Heart right ventricle (tissue), 16 donors: ENCODE measurements at places on chromosomes 11 and 22. TPM values are rescaled to one million over a fixed set of nuclear protein-coding genes. Genes with fewer than 3 reads are reported as not detected.
A peak's percentile ranks its signal among the peaks of the same experiment; 100 is the strongest.

GRCh38 chr11:31641477-31642062 lies 132.0 kb downstream of the ELP4 start:
- H3K27me3 ChIP-seq: no peaks in the 10 kb centered on the region
- H3K4me3 ChIP-seq: no peak overlapping the region
- peak; percentile 4 for DNase-seq
- no peaks in the 10 kb centered on the region for H3K4me1 ChIP-seq

- H3K27me3 ChIP-seq: no peaks in the 10 kb centered on the region
- H3K27ac ChIP-seq: peak overlapping the region; percentile 67
- H3K36me3 ChIP-seq: no peaks in the 10 kb centered on the region
- no peak overlapping the region for H3K4me3 ChIP-seq
- DNase-seq: no peak
Measured at GRCh38 chr22:33908171-33909074, 11.9 kb downstream of the LARGE1 start.

DNA sequence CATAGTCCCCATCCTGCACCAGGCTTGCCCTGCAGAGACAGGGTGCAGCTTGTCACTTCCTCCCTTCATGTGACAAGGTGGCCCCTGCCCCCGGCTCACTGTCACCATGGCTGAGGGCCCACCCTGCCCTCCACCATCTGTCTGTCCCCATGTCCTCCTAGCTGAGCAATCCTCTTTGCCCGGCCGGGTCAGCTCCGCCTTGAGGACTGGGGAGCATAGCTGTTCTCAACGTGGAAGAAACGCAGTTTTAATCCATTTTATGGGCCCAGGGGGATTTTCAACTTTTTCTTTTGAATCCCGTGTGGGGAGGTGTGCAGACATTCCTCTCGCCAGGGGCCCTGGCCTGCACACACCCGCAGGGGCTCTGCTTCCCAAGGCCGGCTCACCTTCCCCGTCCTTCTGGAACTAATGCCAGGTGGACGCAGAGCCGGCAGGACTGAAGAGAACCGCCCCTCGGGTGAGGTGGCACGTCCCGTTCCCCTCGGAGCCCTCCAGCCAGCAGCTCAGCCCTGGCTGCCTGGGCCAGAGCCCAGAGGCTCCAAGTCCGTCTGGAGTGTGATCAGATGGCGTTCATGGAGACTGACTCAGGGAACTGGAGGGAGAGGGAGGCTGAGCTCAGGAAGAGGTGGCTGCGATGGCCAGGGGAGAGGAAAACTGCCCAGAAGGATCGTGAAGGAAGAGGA lies 1108.7 kb downstream of the BRD1 start:
- no peaks in the 10 kb centered on the region for H3K27me3 ChIP-seq
- no peak overlapping the region for H3K27ac ChIP-seq
- no peak for DNase-seq
- no peaks in the 10 kb centered on the region for H3K4me1 ChIP-seq
- no peaks in the 10 kb centered on the region for H3K36me3 ChIP-seq
- no peak overlapping the region for H3K4me3 ChIP-seq

DNA sequence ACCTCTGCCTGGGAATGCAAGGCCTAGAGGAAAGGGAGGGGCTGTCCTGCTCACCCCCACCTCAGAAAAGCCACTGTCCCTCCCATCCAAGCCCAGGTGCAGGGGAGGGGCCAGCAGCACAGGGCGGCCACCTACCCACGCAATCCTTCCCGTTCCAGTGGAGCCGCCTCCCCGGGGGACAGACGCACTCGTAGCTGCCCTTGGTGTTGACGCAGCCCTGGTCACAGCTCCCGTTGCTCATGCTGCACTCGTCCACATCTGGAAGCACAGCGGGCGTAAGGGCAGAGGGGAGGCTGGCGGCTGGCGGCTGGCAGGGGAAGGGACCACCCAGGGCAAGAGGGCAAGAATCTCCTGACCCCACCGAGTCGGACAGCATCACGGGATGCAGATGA lies 40.3 kb upstream of the TTLL12 start:
- no peak overlapping the region for H3K4me3 ChIP-seq
- no peaks in the 10 kb centered on the region for H3K36me3 ChIP-seq
- H3K4me1 ChIP-seq: peaks cover 11% of the 10 kb centered on the region
- DNase-seq: no peak
- H3K27me3 ChIP-seq: peaks cover 22% of the 10 kb centered on the region
- no peak overlapping the region for H3K27ac ChIP-seq

SCUBE2 gene
- 0.98 TPM for total RNA-seq

DNA sequence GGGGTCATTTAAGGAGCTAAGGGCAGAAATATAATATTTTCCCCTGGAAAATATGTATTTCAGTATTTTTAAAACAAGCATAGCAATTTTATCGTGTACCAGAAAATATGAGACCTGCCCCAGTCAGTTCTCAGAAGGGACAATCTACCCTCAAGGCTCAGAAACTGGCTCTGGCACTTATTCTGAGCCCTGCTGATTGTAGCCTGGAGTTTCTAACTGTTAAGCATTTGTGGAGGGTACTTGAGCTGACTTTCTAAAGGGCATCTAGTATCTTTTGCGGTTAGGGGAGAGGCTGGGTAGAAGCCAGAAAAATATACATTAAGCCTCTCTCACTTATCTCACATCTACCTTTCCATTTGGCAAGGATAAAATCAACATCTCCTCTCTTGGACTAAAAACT lies 71.3 kb upstream of the FSHB start:
- H3K4me1 ChIP-seq: no peaks in the 10 kb centered on the region
- no peak for DNase-seq
- no peak overlapping the region for H3K27ac ChIP-seq
- H3K36me3 ChIP-seq: no peaks in the 10 kb centered on the region
- no peak overlapping the region for H3K4me3 ChIP-seq
- H3K27me3 ChIP-seq: no peaks in the 10 kb centered on the region

DNA sequence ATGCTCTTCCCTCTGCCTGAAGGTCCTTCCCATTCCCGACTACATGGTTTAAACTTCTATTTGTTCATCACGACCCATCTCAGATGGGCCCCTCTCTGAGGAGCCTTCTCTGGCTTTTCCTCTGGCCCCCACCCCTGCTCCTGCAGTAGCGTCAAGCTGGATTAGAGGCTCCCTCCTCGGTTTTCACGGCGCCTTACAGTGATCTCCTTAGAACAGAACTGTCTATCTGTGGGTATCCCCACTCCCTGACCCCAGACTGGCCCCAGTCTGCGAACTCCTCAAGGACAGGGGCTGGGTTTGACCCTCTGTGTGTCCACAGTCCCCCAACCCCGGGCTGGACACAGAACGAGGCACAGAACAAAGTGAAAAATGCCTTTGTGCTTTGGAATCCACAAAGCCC lies 2.8 kb downstream of the PLEKHB1 start:
- no peak overlapping the region for H3K27ac ChIP-seq
- H3K4me3 ChIP-seq: no peak overlapping the region
- DNase-seq: no peak

GRCh38 chr11:33065445-33066178 lies 26.2 kb downstream of the TCP11L1 start:
- H3K27me3 ChIP-seq: no peaks in the 10 kb centered on the region
- no peak overlapping the region for H3K4me3 ChIP-seq
- no peaks in the 10 kb centered on the region for H3K36me3 ChIP-seq
- peaks cover 19% of the 10 kb centered on the region for H3K4me1 ChIP-seq
- no peak overlapping the region for H3K27ac ChIP-seq
- DNase-seq: peak; percentile 54

DNA sequence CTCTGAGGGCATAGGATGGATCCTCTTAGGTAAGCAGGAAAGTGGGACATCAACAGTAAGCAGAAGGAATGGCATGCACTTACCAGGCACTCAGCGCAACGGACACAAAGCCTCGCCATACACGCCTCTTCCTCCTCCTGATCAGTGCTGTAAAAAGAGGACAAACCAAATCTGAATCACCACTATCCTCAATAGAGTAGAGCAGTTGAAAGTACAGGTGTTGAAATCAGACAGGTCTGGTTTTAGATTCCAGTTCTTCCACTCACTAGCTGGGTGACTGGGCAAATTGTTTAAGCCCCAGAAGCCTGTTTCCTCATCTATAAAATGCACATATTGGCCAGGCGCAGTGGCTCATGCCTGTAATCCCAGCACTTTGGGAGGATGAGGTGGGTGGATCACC lies 8.6 kb upstream of the JAML start:
- H3K4me1 ChIP-seq: peaks cover 2% of the 10 kb centered on the region
- H3K27me3 ChIP-seq: no peaks in the 10 kb centered on the region
- no peak overlapping the region for H3K4me3 ChIP-seq
- no peak for DNase-seq

GRCh38 chr11:6387811-6388599 lies 2.3 kb upstream of the SMPD1 start:
- no peak overlapping the region for H3K4me3 ChIP-seq
- peaks cover 28% of the 10 kb centered on the region for H3K4me1 ChIP-seq
- H3K36me3 ChIP-seq: peaks cover 5% of the 10 kb centered on the region
- H3K27ac ChIP-seq: peak overlapping the region; percentile 89

DNA sequence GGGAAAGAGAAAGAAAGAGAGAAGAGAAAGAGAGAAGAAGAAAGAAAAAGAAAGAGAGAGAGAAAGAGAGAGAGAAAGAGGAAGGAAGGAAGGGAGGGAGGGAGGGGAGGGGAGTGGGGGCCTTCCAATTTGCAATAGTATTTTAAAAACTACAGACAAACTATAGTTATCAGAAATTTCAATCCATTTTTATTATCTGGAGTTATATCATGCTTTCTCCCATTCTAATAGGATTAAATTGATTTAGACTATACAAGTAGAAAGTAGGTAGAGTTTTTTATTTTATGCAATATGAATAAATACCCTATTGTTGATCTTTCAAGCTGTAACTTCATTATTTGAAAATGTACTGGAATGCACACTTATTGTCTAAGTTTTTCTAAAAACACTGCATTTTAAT lies 70.2 kb upstream of the CEP126 start:
- H3K4me3 ChIP-seq: no peak overlapping the region
- H3K36me3 ChIP-seq: no peaks in the 10 kb centered on the region
- H3K27ac ChIP-seq: no peak overlapping the region
- no peaks in the 10 kb centered on the region for H3K4me1 ChIP-seq
- no peak for DNase-seq

DNA sequence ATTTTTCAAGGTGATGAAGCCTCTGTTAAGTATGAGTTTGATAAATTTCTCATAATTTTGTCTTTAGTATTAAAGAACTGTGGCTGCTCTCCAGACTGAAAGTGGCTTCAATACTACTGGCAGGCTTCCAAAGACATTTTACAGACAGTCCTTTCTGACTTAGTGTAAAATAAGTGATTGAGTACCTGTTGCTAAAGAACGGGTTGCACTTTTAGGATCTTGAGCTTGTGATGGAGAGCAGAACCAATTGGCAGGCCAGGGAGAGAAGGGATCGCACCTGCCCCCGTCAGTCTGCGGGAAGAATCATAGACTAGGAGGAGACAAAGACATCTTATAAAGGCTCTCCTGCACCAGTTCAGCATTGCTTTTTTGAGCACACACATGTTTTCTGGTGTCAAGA lies 4.4 kb downstream of the NCAM1 start:
- H3K4me3 ChIP-seq: no peak overlapping the region
- no peaks in the 10 kb centered on the region for H3K36me3 ChIP-seq
- DNase-seq: no peak

GRCh38 chr22:26534171-26534855 lies 22.0 kb upstream of the TFIP11 start:
- no peak for DNase-seq
- H3K27ac ChIP-seq: no peak overlapping the region
- H3K4me1 ChIP-seq: no peaks in the 10 kb centered on the region
- H3K36me3 ChIP-seq: no peaks in the 10 kb centered on the region
- no peak overlapping the region for H3K4me3 ChIP-seq
- no peaks in the 10 kb centered on the region for H3K27me3 ChIP-seq

- H3K4me1 ChIP-seq: no peaks in the 10 kb centered on the region
- H3K36me3 ChIP-seq: no peaks in the 10 kb centered on the region
- H3K4me3 ChIP-seq: no peak overlapping the region
- no peak overlapping the region for H3K27ac ChIP-seq
- peaks cover 6% of the 10 kb centered on the region for H3K27me3 ChIP-seq
Measured at GRCh38 chr22:35178446-35178845, 78.8 kb upstream of the HMGXB4 start.

ENTHD1 gene
- not detected for total RNA-seq

DNA sequence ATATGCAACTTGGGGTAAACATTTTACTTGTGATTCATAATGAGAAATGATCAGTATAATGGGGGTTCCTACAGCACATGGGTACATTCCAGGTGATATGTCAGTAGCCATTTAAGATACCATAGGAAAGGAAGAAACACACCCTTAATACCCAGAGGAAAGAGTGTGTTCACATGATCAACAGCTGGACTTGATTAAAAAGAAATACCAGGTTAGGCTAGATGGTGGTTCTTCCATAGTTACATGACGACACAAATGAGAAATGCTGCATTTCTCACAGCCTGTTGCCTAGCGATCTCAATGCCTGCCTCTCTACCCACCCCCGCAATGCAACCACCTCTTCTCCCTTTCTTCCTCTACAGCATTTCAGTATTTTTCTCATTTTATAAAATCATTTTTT lies 96.8 kb downstream of the TTC28 start:
- H3K27ac ChIP-seq: no peak overlapping the region
- no peak overlapping the region for H3K4me3 ChIP-seq
- H3K36me3 ChIP-seq: no peaks in the 10 kb centered on the region
- H3K4me1 ChIP-seq: no peaks in the 10 kb centered on the region
- H3K27me3 ChIP-seq: no peaks in the 10 kb centered on the region
- DNase-seq: no peak

FGF4 gene
- not detected for total RNA-seq

- DNase-seq: no peak
- peaks cover 20% of the 10 kb centered on the region for H3K4me1 ChIP-seq
- no peak overlapping the region for H3K4me3 ChIP-seq
- peak overlapping the region; percentile 46 for H3K27ac ChIP-seq
Measured at GRCh38 chr11:2369896-2370295, 7.2 kb upstream of the CD81 start.

DNA sequence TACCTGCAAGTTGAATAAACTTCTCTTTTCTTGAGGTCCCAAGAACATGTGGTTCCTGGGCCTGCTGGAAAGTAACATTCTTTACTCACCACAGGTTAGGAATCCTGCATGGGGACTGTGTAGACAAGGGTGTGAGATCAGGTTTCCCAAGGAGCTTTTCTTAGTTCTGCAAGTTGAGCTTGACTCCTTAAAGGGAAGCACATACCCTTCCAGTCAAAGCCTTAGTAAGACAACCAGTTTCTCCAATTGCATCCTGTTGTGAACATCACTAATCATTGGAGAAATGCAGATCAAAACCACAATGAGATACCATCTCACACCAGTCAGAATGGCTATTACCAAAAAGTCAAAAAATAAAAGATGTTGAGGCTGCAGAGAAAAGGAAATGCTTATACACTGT lies 48.3 kb upstream of the PAK1 start:
- no peak overlapping the region for H3K4me3 ChIP-seq
- no peak for DNase-seq
- no peak overlapping the region for H3K27ac ChIP-seq
- H3K36me3 ChIP-seq: no peaks in the 10 kb centered on the region
- H3K4me1 ChIP-seq: no peaks in the 10 kb centered on the region

DNA sequence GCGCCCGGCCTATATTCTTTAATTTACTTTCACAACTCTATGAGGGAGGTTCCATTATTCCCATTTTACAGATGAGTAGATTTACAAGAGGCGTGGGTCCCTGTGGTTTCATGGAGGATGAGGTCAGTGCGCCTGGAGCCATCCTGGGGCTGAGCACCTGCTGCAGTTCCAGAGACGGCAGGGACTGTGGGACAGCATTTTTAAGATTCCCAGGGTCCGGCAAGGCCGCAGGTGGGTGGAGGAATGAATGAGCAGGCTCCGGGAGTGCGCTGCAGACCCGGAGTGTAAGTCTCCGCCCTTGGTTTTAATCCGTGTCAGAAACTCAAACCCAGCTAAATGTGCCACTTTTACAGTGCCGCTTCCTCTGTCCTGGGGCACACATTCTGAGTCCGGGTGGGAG lies 4.1 kb upstream of the CHRM1 start:
- peaks cover 34% of the 10 kb centered on the region for H3K4me1 ChIP-seq
- peak overlapping the region; percentile 51 for H3K4me3 ChIP-seq
- no peak overlapping the region for H3K27ac ChIP-seq
- no peaks in the 10 kb centered on the region for H3K36me3 ChIP-seq
- H3K27me3 ChIP-seq: peaks cover 81% of the 10 kb centered on the region

CNGA4 gene
- total RNA-seq: 0.13 TPM

FOXRED2 gene
- total RNA-seq: 15.7 TPM
